ENCODE measurements at places on chromosomes 13 and 19.

DNA sequence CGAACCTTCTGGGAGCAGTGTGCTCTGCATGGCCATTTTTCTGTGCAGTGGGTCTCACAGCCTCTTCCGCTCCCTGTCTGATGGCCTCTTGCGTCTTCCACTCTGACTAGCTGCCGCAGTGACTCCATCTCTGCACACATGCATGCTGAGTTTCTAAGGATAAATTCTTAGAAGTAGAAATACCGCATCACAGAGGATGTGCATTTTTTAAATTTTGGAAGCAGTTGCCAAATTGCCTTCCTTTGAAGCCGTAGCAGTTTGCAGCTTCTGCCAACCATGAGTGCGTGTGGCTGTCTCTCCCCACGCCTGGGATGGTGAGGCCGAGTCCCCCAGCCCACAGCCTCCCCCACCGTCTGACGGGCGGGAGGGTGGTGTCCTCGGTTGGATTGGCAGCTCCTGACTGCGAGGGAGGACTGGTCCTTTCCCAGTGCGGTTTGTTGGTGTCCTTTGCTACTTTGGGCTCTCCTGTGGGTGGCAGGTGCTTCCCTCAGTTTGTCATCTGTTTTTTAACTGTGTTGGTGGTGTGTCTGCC lies 9.8 kb downstream of the FZR1 start:
- DNase-seq: no peak

- no peak for DNase-seq
Observed at GRCh38 chr13:37640499-37640898, 41.9 kb upstream of the POSTN start.

- no peak for DNase-seq
Observed at GRCh38 chr13:107441279-107441678, 774.1 kb downstream of the LIG4 start.

DNA sequence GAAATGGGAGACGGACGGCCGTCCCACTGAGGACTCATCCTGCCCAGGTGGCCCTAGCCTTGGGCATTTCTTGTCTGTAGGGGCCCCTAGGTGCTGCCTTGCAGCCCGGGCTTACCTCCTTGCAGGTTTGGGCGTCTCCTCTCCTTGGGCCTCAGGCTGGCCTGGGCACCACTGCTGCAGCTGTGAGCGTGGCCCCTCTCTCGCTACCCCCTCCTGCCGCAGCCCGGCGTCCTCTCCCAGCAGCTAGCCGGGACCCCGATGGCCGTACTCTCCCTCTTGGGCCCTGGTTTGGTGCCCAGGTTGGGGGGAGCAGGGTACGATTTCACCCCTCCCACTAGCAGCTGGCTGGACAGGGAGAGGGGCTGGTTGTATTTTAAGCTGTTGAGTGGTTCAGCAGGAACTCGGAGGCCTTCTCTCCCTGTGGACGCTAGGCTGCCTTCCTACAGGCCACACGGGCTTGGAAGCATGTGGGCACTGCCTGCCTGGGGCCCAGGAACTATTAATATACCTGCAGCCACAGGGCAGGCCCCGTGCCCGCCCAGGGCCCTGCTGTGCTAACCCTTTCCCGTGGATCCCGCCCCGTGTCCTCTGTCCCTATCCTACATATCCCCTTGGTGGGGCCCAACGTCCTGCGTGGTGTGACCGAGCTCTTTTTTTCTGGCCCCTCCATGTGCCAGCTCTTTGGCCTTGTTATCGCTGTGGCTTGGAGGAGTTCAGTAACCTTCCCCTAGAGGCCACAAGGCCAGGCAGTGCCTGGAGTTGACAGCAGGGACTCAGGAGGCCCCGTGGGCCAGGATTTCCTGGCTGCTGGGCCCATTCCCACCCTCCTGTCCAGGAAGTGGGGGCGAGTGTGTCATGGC lies 11.7 kb downstream of the NDUFB7 start:
- no peak for DNase-seq

DNA sequence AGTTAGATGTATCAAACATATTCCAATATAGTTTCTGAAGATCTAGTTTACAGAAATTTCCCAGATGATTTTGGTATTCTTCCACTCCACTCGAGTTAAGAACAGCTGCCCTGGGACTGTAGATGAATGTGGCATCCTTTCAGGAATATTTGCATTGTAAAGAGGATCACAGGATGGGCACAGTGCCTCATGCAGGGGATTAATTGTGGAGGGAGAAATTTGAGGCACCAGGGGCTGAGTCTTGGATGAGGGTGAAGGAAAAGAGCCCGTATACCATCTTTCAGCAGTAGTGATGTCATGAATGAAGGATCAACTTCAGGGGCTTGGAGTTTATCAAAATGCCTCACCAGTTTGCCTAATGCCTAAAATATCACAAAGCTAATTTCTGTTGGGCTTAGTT lies 4.0 kb upstream of the PDS5B start:
- DNase-seq: no peak

- no peak for DNase-seq
Observed at GRCh38 chr13:94345374-94346195, 133.9 kb downstream of the DCT start.

DNA sequence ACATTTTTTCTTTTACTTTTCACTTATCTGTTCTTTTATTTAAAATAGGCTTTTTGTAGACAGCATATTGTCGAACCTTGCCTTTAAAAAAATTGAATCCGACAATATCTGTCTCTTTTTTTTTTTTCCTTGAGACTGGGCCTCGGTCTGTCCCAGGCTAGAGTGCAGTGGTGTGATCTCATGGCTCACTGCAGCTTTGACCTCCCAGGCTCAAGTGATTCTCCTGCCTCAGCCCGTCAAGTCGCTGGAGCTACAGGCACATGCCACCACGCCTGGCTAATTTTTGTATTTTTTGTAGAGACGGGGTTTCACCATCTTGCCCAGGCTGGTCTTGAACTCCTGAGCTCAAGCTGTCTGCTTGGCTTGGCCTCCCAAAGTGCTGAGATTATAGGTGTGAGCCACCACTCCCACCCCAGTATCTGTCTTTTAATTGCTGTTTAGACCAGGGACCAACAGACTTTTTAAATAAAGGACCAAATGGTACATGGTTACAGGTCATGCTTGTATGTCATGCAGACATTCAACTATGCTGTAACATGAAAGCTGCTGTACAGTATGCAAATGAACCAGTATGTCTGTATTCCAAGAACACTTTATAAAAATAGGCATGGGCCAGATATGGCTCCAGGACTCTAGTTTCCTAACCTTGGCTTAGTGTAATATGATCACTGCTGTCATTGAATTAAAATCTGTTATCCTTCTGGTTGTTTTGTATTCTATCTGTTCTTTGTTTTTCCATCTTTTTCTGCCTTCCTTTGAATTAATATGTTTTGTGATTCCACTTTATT lies 80.3 kb downstream of the GJA3 start:
- DNase-seq: no peak

DNA sequence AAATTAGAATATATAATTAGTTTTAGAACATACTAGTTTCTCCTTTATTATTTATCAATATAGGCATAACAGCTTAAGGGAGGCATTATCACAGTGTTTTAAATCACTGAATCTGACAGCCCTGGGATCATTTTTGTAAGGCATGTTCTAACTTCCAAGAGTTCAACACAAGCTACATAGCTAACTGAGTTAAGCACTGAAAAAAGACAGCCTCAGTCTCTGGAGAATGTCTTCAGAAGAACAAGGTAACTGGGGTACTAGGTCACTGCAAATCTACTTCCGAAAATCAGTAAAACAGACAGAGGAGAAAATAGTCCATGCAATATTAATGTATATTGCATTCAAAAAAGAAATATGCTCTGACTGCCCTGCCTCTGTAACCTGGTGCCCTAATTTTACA lies 502.1 kb downstream of the RFC3 start:
- no peak for DNase-seq

- no peak for DNase-seq
Observed at GRCh38 chr19:12745166-12745897, 6.3 kb upstream of the BEST2 start.

- DNase-seq: no peak
Observed at GRCh38 chr13:93847162-93847561, 620.6 kb downstream of the GPC6 start.

DNA sequence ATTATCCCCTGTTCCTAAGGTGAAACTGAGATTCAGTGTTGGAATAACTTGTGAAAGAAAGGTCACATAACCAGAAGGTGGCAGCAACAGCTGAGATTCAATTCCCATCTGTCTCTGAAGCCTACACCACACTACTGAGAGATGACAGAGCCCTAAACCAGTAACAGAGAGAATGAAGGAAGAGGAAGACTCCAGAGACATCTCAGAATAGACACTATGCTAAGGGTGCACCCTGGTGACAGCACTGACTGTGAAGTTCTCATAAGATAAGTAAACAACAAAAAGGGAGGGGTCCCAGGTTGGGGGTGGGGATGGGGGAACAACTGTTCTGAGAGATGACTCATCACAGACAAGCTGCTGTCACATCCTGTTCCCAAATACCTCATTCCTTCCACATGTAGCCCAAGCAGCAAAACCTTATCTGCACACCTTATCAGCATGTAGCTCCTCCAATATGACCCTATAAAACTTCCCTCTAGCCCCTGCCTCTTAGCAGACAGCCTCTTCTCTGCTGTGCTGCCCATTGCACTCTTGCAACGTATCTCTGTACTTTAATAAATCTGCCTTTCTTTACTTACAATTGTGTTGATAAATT lies 46.5 kb downstream of the UTP14C start:
- peak; percentile 5 for DNase-seq

All from stimulated activated CD4-positive, alpha-beta T cell treated with anti-CD3 and anti-CD28 coated beads, Interleukin-2, amount 100 ng/mL, for 4 hours (primary cell).